ENCODE measurements at places on chromosomes 12 and 14.

GRCh38 chr12:119440803-119441360 lies 106.4 kb downstream of the CCDC60 start:
- no peak for DNase-seq

- DNase-seq = no peak
Observed at GRCh38 chr14:52783206-52783605, 8.2 kb downstream of the GNPNAT1 start.

DNA sequence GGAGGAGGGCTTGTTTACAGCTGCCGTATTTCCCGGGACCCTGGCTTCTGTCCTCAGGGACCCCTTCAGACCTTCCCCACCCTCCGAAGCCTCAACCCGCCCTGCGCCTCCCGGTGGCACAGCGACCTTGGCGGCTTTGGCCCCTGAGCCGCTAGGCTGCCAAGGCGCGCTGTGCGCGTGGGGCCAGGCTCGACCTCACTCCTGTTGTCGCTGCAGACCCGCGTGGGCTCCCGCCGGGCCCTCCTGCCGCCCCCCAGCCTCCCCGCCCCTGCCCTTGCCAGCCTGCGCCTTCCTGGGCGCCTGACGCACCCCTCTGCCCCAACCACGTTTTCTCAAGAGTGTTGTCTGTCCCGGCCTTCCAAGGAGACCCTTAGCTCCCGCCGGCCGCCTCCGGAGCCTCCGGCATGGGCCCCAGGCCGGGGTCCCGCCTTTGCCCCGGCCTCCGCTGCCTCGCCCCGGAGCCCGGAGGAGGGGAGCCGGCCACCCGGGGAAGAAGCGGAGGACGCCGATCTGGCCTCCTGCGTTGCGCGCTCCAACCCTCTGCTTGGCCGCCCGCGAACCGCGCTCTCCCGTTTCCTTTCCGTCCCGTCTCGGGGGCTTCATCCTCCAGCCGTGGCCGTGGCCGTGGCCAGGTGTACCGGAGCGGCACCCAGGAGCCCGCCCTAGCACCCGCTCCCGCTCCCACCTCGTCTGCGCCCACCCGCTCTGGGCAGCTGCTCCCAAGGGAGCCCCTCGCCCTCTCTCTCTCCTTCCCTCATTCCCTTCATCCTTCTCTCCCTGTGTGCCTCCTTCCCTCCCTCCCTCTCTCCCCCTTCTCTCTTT lies 19.9 kb downstream of the PPP2R5C start:
- peak; percentile 59 for DNase-seq

- DNase-seq = no peak
Observed at GRCh38 chr12:56152756-56153677, 630 bp downstream of the MYL6B start.

DNA sequence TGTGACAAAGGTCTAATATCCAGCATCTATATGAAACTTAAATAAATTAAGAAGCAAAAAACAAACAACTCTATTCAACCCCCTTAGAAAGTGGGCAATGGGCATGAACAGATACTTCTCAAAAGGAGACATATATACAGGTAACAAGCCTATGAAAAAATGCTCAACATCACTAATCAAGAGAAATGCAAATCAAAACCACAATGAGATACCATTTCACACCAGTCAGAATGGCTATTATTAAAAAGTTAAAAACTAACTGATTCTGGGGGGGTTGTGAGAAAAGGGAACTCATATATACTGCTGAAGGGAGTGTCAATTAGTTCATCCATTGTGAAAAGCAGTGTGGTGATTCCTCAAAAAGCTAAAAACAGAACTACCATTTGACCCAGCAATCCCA lies 198.9 kb downstream of the BMP4 start:
- no peak for DNase-seq

DNA sequence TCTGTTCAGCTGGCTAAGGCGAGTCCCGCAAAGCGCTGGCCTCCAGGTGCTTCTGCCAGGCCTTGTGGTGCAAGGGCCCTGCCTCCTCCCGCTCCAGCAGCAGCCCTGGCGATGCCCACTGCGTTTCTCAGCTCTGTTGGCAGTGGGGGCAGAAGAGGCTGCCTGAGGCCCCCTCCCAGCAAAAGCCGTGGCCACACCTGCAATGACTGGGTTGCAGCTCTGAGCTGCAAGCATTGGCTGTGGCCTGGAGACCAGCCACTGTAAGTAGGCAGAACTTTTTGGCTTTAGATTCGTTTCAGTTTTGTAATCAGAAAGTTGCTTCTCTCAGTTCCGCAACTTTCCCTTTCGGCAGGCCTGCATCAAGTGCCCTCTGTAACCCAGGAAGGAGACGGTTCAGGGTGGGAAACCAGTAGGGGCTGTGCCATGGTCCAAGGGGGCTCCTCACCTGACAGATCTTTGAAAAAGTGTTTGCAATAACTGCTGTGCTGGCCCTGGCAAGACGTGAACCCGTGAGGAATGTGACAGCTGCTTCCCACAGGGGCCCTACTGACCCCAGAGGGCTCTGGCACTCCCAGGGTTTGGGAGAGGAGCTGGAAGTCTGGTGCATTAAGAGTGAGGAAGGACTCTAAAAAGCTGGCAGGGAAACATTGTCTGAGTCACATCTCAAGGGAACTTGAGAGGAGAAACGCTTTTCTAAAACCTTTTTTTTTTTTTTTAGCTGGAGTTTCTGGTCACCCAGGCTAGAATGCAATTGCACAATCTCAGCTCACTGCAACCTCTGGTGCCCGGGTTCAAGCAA lies 54.5 kb upstream of the MAX start:
- DNase-seq = no peak

GRCh38 chr12:67073336-67073735 lies 195.8 kb upstream of the CAND1 start:
- no peak for DNase-seq

DNA sequence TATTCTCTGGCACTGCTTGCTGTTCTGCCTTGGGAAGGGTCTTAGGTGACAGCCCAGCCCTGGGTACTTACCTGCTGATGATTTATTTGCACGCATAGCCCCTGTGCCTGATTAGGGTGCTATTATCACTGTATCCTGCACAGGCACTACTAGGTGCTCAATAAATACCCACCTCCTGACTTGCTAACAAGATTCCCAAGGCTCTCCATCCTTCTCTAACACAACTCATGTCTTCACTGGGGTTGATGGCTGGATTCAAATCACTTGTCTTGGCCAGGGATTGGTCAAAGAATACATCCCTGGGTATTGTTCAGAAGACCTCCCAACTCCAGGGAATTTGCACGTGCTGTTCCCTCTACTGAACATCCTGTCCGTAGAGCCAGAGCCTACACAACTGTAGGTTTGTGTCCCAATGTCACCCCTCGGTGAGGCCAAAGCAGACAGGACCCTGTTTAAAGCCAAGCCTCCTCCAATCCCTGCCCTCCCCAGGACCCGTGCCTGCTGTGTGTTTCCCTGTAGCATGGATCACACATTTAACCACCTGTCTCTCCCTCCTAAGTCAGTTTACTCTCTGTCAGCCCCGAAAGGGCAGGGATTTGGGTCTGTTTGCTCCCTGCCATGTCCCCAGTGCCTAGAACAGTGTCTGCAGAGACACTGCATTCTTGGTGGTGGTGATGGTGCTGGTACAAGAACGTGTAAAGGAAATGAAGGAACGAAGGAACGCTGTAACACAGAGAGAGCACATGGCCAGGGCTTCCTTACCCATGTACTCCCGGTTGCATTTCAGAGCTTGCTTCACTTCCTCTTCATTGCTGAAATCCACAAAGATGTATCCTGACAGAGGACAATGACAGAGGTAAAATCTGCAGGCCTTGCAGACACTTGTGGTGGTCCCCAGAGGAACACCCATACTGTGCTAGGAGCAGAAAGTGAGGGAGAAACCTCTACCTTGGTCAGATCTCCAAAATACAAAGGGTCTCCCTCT lies 16.5 kb downstream of the RBM19 start:
- DNase-seq = no peak

DNA sequence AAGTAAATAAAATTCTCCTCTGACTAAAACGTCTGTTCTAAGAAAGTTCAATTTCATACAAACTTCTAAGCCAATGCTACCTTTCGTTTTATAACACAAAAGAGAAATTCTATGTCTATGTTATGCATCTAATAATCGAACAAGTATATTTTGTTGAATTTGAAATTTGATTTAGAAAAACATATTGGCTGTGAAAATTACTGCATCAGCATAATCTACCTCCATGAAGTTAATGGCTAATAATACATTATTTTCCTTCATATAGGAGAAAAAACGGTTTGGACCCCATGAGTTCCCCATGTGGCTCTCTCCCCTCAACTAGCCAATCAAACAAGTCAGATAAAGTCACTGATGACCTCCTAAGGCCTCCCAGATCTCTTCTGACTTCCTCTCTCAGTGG lies 106.5 kb downstream of the KCNH5 start:
- no peak for DNase-seq

- no peak for DNase-seq
Observed at GRCh38 chr12:92445253-92446082, 257.3 kb upstream of the PLEKHG7 start.

DNA sequence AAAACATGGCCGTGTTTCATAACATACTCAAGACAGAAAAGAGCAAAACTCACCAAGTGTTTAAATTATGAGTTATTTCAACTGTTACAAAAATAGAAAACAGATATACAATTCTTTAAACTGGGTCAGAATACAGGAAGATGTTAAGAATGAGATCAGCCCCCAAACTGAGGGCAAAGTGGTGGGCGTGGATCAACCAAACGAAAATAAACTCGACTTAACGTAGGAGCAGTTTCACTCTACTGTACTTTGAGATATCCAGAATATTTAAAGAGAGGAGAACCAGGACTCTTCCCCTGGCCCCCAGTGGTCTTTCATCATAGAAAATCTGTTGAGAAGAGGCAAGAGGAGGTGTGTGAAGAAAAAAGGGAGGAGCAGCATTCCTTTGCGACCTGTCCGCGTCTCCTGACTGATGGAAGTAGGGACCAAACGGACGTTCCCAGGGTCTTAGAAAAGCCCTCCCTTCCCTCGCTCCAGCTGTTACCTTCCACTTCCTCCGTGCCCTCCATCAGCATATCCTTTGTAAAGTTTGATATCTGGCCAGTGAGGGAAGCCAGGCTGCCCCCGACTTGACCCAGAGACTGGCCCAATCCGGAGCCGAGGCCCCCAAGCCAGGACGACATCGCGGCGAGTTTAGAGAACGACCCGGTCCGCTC lies 668 bp downstream of the TRIP11 start:
- DNase-seq = no peak

DNA sequence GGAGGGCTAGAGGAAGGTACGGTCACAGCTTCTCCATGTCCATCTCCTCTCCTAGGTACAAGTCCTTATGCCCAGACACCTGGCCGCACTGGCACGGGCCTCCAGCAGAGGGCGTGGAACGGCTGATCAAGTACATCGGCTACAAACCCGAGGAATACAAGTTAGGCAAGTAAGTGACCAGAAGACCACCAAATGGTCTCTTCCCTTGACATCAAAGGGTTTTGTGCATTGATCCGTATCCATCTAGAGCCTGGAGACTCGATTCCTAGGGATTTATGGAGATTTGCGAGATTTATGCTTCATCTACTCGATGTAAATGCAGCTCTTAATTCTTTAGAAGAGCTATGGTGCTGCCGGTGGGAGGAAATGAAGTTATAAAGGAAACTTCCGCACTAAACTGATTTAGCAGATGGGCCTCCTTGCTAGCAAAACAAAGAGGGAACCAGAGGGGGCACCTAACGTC lies 44.2 kb downstream of the KCTD10 start:
- DNase-seq = peak; percentile 86

DNA sequence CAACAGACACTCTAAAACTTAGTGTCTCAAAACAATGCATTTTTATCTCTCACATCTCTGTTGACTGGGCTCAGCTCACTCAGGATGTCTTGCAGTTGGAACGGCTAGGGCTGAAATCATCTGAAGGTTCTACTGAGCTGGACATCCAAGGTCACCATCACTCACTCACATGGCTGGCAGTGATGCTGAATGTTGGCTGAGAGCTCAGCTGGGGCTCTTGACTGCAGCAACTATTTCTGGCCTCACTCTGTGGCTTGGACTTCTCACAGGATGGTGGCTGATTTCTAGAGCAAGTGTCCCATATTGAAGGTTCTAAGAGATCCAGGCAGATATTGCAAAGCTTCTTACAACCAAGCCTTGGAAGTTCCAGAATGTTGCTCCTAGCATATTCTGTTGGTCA lies 166.5 kb downstream of the ZFP36L1 start:
- DNase-seq = no peak

- no peak for DNase-seq
Observed at GRCh38 chr14:82872494-82872893, 1338.8 kb upstream of the SEL1L start.

- DNase-seq = no peak
Observed at GRCh38 chr14:101293605-101294004, 267.7 kb upstream of the DIO3 start.

DNA sequence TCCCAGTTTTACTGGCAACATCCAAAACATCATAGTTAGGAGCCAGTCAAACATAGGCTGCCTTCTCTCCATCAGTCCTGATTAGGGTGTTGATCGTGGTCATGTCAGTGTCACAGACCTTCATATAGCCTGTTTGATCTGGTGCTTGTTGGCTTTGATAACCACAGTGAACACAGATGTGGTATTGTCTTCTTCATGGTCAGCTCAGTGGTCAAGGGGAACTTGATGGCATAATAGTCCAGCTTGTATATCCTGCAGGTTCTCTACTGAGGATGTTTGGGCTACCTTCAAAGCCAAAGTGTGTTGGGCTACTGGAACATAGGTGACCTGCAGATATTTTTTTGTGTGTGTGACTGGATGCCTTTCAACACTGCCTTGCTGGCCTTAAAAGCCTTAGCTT lies 21.7 kb downstream of the PRORP start:
- no peak for DNase-seq

GRCh38 chr12:26402648-26403047 lies 207.3 kb downstream of the SSPN start:
- no peak for DNase-seq

DNA sequence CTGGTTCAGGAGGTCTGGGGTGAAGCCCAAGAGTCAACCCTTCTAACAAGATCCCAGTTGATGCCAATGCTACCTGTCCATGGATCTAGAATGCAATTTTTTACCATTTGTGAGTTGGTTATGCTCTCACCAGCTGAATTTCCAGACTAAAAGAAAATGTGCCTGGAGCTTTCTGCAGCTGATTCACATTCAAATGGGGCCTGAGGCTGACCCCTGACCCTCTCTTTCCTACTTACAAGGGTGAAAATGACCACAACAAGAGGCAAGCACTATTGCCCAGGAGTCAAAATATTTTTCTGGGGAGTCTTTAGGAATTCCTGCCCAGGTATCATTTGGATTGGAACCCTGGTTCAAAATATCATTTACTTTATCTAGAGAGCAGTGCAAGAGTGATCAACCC lies 159.1 kb downstream of the SAMD4A start:
- DNase-seq = no peak

DNA sequence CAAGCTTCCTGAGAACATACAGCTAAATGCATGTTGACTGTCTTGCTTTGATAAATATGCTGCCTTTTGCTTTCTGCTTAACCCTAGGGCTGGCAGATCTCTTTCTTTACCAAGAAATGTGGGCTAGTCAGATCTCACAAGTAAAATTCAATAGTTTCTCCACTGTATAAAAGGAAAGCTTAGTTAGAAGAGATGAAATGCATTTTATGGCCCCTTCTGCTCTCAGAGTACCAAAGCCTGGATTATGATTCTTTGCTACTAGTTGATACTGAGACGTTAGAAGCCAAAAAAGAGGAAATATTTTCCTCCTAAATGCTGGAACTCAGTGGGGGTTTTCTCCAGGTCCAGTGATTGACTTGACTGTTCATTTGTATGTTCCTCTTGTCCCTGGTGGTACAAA lies 552.7 kb downstream of the SNAPC1 start:
- DNase-seq = no peak
